PC-9 (cell line): ENCODE measurements at places on chromosomes 1 and 21. TPM values are rescaled to one million over a fixed set of nuclear protein-coding genes. Genes with fewer than 3 reads are reported as not detected.
A peak's percentile ranks its signal among the peaks of the same experiment; 100 is the strongest.

GRCh38 chr1:221672239-221672645, 69.6 kb downstream of the DUSP10 start:
- no peak for DNase-seq

- no peak for DNase-seq
Measured at GRCh38 chr1:196115646-196116045, 492.6 kb downstream of the KCNT2 start.

DNA sequence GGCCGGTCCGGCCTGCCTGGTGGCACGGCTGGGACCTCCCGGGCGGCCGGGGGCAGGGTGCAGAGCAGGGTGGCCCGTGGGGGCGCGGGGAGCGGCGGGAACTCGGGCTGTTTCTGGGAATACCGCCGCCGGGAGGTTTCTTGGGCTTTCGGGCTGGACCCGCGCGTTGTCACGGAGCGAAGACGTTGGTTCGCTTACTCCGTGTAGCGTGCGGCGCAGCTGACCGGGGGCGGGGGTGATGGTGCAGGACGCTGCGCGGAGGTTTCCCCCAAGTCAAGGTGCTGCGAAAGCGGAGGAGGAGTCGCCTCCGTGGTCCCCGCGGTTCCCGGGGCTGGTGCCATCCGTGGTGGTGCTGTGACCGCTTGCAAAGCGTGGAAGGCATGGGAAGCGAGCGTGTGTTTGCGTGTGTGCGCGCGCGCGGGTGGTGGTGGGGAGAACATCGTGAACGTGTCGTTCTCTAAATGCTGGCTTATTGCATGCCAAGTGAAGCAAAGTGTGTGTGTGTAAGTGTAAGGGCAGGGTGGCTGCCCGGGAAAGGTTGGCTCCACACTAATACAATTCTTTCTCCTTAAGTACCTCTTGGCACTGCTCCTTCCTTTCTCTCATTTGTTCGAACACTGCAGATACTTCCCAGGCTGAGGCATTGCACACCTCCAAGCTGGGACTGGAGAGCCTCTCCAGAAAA, 1.1 kb downstream of the RYR2 start:
- DNase-seq: no peak

GRCh38 chr1:224641030-224641429, 24.9 kb downstream of the CNIH3 start:
- no peak for DNase-seq

GRCh38 chr1:15799004-15799867, 8.2 kb downstream of the UQCRHL start:
- DNase-seq: peak; percentile 92

The RCSD1 gene
- not detected in 2 replicates for total RNA-seq
